Kidney epithelial cell (primary cell): ENCODE measurements at places on chromosomes 2 and 18. TPM values are rescaled to one million over a fixed set of nuclear protein-coding genes. Genes with fewer than 3 reads are reported as not detected.

CELF4 gene
- total RNA-seq: 0.34 TPM in 1 of 2 replicates, not detected in the other

PRSS56 gene
- not detected in 2 replicates for total RNA-seq

TXNDC2 gene
- total RNA-seq: not detected in 2 replicates

CPLX4 gene
- total RNA-seq: not detected in 2 replicates

- DNase-seq: no peak
These were observed 143.0 kb downstream of the HNMT start for GRCh38 chr2:138107288-138107687.

- no peak for DNase-seq
These were observed 135.3 kb downstream of the ZNF236 start for GRCh38 chr18:76957384-76958355.

MALL gene
- total RNA-seq: 6.1 and 7.5 TPM in 2 replicates

DNA sequence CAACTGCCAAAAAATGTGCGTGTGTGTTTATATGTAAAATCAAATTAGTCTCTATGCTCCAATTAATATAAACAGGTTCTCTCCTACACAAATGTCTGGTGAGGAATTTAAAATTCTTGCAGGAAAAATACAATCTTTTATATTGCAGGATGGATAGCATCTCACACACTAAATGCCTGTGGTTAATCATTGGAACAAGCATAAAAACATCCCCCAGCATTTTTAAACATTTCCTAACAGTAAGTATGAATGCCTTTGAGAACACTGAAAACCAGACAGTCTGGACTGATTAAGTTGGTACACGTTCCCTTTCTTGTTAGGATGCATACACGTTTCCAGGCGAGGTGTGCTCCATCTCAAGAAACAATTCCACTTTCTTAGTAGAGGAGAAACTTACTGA, 29.9 kb upstream of the PDE1A start:
- peak; percentile 1 for DNase-seq

DNA sequence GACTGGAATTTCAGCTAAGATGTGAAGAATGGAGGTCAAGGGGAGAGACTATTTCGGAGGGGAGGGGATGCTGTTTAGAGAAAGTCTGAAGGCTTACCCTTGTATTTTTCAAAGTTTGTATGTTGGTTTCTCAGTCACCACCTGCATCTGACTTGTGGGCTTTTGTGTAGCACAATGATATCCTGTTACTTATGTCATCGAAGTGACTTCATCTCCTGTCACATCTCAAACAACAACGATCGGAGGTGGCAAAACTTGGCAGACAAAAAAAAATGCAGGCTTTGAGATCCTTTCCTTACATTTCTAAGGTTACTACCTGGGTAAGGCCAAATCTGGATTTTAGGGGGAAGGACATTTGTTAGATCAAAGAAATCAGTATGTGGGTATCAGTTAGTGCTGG, 11.7 kb upstream of the CXCR4 start:
- no peak for DNase-seq

DNA sequence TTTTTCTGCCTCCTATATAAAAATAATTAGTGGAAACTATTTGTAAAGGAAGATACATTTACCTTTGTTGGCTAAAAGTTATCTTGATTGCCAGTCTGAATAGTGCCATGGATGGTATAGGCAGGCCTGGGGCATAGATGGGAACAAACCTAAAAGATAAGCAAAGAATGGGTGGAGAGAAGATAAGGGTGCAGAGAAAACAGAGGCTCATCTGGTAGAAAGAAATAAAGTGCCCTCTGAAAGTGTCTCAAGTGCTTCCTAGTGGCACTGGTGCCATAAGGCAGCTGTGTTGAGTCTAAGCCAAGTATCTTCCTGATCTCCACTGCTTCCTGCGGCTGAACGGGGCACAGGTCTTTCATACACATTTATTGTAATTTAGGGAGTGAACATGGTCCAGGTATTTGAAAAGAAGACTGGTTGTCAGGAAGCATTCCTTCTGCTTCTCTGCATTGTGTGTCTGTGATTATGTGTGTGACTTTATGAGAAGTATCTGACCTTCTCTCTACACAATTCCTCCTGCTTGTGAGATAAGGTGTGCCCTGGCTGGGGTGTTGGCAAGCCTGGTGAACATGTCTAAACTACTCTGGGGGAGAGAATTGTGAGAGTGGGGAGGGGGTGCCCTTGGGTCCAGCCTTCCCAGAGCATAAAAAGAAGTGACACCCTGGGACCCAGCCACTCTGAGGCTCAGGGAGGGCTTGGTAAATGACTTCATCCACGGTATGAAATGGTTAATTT, 280.5 kb downstream of the CAMKMT start:
- no peak for DNase-seq

ADGRF3 gene
- total RNA-seq: 0.07 and 0.08 TPM in 2 replicates

MDH1B gene
- total RNA-seq: 1.8 and 2.7 TPM in 2 replicates

DNA sequence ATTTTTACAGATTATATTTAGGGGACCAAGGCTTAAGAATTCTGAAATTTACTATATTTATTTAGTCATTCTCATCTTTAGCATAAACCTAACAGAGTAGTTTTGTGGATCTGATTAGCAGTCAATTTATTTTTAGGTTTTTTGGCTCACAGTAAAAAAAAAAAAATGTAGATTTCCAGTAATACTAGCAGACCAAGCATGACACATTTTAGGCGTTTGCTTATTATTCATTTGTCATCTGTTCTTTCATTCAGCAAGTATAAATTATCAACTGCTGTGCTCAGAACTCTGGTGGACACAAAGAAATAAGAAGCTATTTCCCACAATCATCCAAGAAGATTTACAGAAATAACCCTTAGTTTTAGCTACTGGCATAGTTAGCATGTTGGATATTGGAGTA, 20.6 kb downstream of the PDE1A start:
- DNase-seq: no peak

DNA sequence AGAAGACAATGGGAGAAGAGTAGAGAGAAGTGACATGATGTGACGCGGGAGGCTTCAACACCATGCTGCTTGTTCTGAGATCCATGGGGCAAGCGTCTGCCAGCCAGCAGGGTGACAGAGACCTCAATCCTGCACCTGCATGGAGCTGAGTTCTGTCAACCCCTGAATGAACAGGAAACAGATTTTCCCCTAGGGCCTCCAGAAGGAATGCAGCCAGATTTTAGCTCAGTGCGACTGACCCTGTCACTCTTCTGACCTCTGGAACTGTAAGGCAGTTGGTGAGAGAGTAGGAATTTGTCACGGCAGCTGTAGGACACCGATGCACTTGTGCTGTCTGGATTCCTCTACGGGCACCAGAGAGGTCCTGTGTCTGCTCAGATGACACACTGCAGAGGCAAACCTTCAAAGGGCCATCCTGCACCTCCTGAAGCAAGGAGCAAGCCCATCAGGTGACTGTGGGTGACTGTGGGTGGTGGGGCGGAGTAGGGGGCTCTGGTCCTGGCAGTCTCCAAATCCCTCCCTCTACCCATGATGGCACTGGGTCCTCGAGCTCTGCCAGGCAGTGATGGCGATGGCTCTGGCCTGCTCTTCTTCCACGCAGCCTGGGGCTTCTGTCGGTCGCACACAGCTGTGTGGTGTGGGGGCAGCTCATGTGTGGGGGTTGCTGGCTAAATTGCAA, 194.3 kb upstream of the TWIST2 start:
- DNase-seq: no peak

DNA sequence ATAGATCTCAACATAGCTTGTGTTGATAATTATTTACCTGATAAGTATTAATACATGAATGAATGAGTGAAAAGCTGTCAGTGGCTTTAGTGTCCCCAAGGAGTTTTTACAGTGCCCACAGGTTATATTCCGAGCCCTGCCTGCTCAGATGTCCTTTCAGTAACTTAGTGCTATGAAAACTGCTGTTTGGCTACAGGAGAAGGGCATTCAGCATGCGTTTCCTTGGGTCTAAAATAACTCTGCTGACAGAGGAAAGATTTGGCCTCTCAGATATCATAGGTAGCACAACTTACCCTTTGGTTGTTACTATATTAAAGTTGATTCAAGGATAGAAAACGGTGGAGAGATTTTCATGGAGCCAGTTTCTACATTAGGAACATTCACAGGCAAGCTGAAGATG, 241.0 kb downstream of the ETAA1 start:
- DNase-seq: no peak

DNA sequence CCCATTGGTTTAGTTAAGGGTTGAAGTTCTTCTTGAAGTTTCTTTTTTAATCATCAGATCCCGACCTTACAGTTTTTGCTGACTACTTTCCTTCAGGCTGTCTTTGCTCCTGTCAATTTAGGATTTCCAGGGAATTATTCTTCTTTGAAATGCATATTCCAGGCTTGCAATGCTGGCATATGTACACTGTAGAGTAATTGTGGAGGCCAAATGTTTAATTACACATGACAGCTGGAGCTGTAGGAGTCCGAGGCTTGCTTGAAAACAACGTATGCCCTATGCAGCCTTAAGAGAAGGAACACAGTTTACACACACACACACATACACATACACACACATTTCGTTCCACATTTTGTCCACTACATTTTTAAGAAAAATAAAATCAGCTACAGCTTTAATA, 602.3 kb downstream of the TMEM182 start:
- no peak for DNase-seq

CARF gene
- 4.4 and 4.7 TPM in 2 replicates for total RNA-seq

ANKAR gene
- 3.3 and 3.8 TPM in 2 replicates for total RNA-seq

- DNase-seq: no peak
These were observed 39.4 kb upstream of the INPP4A start for GRCh38 chr2:98405301-98405700.

- no peak for DNase-seq
These were observed 12.2 kb downstream of the CCDC68 start for GRCh38 chr18:54947091-54947490.

DNA sequence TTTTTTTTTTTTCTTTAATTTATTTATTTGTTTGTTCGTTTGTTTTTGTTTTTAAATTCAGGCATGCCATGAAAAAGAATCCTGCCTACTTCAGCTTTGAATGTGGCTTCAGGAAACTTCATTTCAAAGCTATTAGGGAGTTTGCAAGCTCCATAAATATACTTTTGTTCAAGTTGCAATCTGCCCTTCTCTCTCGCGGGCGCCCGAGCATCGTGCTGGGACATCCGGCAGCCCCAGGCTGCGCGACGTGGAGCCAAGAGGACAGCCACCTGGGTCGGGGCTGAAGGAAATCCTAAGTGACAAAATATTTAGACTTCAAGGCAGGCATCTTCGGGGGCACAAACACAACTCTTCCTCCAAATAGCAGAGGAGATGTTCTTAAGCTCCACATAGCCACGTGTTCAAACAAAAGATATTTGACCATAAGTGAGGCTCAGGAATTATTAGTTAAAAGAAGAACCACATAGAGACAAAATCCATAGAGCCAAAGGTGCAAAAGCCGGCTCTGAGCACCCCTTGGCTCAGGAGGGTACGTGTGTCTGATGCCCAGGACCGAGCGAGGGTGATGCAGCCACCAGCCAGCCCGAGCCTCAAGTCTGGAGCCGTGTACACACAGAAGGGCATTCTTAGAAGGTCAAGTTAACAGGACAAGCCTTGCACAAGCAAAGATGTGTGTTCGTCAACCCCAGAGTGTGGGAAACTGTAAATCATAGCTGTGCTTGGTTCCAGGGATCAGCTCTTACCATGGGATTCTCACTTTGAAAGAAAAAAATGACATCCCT, 256.5 kb upstream of the SALL3 start:
- DNase-seq: no peak

DNA sequence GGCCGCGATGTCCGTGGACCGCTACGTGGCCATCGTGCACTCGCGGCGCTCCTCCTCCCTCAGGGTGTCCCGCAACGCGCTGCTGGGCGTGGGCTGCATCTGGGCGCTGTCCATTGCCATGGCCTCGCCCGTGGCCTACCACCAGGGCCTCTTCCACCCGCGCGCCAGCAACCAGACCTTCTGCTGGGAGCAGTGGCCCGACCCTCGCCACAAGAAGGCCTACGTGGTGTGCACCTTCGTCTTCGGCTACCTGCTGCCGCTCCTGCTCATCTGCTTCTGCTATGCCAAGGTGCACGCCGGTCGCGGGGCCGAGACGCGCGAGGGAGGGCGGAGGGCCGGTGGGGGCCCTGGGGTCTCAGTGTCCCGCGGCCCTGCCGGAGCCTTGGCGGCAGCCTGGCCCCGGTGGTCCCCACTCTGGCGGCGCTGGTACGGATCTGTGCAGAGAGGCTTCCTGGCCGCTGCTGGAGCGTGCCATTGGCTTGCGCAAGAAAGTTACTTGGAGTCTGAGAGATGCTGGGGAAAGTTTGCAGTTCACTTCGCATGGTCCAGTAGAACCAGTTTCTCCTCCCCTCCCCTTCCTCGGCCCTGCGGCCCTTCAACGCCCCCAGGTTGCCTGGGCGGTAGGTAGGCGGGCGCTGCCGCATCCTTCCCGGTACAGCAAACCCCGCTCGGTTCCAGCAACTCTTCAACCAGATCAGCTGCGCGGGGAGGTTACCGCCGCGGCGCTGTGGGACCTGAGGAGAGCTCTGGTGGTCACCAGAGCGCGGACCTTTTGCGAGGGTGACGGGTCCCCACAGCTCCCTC, 1.5 kb downstream of the GALR1 start:
- DNase-seq: no peak

TRIM54 gene
- 0.27 and 0.33 TPM in 2 replicates for total RNA-seq

- no peak for DNase-seq
These were observed 529.9 kb upstream of the KLHL29 start for GRCh38 chr2:22855081-22855480.

DNA sequence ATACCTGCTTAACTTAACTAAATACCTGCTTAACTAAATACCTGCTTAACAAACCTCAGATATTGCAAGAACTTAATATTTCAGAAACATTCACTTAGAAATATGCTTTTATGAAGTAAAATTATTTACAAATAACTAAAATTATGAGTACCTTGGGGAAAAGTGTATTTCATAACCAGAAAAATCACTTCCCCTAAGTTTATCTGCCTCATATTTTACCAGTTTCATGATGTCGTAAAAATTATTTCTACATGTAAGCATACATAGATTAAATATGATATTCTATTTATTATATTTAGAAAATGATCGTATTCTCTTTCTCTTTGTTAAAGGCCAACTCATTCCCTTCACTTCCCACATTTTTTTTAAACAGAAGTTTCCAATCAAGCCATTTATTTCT, 41.5 kb upstream of the DSC1 start:
- no peak for DNase-seq

- peak; percentile 52 for DNase-seq
These were observed 35.5 kb downstream of the EFEMP1 start for GRCh38 chr2:55887901-55888624.

CXCR1 gene
- not detected in 2 replicates for total RNA-seq

DNA sequence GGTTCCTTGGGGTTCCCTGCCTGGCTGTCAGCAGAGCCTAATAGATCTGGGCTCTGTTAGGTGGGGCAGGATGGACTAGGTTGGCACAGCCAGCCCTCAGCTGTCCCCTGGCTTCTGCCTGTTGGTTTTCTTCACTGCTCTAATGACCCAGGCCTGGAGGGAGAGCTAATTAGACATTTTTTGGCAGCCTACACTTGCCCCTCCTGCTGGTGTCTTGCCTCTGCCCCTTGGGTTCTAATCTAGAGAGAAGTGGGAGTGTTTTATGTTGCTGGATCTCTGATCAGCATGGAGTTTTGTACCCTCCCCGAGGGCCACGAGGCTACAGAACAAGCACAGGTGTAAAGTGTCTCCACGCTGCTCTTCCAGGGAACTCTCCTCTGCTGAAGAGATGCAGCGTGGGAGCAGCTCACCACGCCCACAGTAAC, 199.4 kb upstream of the RASGRP3 start:
- DNase-seq: no peak

PSME4 gene
- total RNA-seq: 39.5 and 44.3 TPM in 2 replicates
